ENCODE measurements at places on chromosomes 11 and 22.

DNA sequence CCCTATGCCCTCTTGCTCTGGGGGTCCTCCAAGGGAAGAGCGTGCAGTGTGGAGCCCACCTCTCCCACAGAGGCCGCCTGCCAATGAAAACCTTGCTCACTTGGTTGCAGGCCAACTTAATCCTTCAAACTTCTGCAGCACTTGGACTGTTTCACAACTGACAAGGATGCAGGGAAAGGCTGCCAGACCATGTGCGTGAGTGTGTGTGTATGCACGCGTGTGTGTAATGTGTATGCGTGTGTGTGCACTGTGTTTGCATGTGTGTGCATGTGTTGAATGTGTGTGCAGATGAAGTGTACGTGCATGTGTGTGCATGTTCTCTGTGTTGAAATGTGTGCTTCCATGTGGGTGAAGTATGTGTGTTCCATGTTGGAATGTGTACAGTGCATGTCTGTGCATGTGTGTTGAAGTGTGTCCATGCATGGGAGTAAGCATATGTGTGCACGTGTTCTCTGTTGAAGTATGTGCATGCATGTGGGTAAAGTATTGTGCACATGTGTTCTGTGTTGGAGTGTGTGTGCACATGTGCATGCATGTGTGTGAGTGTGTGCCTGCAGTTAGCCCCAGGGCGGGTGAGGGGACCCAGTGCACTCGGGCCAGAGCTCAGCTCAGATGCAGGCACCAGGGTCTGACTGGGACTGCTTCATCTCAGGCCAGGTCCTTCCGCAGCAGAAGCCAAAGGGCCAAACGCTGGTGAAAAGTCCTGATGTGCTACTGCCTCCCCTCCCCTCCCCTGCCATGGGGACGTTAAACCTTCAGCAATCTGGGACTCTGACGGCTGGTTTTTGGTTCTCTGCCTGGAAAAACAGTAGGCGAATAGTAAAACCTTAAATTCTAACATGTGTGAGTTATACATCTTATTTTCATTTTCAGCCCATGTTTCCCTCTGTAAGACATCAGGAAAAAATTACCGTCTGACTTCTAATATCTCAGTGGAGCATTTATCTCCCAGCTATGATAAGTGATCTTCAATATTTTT is 72.0 kb downstream of the FLI1 start:
- DNase-seq, result no peak

GRCh38 chr22:36324414-36324813 is 63.4 kb downstream of the MYH9 start:
- DNase-seq, result no peak

GRCh38 chr11:19952911-19953310 is 207.4 kb downstream of the DBX1 start:
- DNase-seq, result no peak

DNA sequence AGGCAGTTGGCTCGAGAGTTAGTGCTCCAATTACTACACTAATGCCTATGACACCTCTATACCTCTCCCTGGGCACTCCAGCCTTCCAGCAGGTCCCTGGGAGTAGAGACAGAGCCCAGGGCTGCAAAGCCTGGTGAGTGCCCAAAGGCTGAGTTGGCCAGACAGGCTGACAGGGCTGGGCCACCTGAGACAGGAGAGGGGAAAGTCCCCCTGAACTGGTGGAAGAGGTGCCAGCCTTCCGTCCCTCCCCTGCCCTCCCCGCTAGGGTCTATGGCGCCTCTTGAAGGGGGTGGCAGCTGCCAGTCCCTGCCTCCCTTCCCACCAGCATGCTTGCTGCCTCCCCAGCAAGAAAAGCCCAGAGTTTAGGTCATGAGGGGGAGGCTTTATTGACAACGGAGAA is 3.0 kb downstream of the KCNJ11 start:
- no peak for DNase-seq

GRCh38 chr11:101866619-101867491 is 48.0 kb upstream of the CEP126 start:
- no peak for DNase-seq

DNA sequence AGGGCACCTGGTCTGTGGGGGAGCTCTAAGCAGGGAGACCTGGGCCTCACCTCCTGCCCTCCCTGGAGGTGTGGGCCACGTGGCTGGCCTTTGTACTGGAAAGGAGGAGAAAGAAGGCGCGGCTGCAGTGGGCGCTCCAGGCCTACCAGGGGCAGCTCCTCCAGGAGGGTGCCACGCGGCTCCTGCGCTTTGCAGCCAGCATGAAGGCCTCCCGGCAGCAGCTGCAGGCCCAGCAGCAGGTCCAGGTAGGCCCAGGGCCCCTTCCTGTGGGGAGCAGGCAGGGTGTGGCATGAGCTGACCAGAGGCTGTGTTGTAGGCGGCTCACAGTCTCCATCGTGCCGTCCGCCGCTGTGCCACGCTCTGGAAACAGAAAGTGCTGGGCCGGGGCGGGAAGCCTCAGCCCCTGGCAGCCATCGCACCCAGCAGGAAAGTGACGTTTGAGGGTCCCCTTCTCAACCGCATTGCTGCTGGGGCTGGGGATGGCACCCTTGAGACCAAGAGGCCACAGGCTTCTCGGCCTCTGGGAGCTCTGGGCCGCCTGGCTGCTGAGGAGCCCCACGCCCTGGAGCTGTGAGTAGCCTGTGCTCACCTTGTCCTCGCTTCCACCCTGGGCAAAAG is 48.6 kb downstream of the PISD start:
- DNase-seq, result no peak

- no peak for DNase-seq
These were observed 331.8 kb downstream of the FAT3 start for GRCh38 chr11:92556431-92556830.

DNA sequence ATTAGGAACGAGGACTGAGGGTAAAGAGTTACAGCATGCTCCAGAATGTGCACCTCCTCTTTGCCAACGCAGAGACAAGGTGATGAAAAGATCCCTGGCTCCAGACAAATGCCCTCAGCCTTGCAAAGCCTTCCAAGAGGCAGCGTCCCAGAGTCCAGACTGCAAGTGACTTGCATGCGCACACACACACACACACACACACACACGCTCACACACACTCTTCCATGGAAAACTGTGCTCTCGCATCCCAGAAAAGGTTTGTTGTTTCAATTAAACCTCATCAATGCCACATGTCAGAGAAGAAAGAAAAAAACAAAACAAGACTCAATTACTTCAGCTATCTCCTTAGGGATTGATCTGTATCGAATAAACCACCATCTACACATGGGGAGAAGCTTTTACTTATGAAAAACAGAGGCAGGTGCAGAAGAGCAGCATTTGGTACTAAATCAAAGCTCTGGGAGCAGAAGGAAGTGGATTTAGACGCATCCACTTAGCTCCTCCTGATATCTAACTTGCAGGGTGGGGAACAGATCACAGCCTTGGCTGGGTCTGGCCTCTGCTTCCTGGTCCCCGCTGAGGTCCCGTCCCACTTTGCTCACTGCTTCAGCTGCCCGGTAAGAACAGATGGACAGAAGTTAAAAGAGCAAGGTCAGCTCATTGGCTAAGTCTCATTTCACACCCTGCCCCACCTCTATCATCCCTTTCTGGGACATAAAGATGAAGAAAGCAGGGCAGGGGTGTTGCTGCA is 249.8 kb upstream of the BLID start:
- peak; percentile 70 for DNase-seq

DNA sequence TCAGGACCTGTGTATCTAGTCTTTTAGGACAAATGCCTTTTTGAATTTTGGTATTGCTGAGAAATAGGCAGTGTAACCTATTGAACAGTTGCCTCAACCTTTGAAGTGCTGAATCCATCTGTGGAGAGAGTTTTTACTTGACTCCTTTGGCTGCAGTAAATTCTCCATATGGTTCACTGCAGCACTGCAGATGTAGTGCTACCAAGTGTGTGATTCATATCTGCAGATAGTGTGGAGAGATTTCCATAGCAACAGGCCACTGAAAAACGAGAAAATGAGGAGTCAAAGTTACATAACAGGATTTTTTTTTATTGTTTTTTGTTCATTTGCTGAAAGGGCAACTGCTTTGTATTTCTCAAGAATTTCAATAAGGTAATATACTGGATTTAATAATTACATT is 356.1 kb downstream of the RAB38 start:
- DNase-seq, result peak; percentile 15

- DNase-seq, result no peak
These were observed 1.8 kb upstream of the CHADL start for GRCh38 chr22:41242396-41243117.

DNA sequence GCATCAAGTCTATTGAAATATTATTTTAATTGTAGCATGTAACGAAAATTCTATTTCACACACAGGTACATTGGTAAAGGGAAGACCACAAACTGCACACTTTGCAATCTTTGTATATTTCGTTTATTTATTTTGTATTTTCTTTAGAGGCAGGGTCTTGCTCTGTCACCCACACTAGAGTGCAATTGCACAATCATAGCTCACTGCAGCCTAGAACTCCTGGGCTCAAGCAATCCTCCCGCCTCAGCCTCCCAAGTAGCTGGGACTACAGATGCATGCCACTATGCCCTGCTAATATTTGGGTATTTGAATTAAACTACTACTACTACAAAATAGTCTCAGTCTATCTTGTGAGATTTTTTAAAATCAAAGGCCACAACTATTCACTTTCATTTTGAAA is 42.7 kb downstream of the GAB2 start:
- DNase-seq, result no peak

DNA sequence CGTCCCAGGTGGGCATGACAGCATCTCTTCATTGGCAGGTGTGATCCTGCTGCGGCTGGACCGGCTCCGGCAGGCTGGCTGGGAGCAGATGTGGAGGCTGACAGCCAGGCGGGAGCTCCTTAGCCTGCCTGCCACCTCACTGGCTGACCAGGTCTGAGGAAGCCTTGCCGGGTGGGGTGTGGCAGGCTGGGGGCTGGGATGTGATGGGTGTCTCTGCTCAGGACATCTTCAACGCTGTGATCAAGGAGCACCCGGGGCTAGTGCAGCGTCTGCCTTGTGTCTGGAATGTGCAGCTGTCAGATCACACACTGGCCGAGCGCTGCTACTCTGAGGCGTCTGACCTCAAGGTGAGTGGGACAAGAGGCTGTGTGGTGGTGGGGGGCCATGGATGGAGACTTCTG is 3.5 kb downstream of the LARGE2 start:
- DNase-seq, result peak; percentile 73

GRCh38 chr11:2287091-2287490 is 14.6 kb downstream of the C11orf21 start:
- no peak for DNase-seq

- DNase-seq, result peak; percentile 16
These were observed 88.9 kb downstream of the KCNQ1 start for GRCh38 chr11:2533587-2534133.

DNA sequence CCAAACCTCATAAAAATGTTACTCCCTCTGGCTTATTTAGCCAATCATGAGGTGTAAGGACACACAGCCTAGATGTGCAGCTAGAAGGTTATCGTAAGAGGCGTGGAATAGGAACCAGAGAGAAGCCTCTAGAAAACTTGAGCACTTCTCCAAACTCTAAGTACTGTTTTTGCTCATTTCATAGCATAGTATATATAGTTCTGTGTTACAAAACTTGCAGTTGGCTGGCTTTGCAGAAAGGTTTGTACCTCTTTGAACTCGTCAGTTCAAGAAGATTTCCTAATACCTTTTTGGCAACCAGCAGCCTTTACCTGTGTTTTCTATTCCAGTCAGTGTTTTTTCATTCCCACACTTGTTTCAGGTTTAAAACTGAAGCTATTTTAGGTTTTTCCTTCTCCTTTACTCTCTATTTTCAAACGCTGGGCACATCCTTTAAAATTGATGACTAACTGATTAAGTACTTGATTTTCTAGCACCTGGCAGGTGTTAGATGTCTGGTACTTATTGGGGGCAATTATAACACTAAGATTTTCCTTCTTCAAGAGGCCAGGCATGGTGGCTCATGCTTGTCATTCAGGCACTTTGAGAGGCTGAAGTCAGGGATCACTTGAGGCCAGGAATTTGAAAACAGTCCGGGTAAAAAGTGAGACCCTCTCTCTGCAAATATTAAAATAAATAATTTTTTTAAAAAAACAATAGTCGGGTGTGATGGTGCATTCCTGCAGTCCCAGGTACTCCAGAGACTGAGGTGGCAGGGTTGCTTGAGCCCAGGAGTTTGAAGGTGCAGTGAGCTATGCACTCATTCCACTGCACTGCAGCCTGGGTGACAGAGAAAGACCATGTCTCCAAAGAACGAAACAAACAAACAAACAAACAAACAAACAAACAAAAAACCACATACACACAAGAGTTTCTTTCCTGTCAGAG is 125.2 kb downstream of the LRRC4C start:
- DNase-seq, result no peak

DNA sequence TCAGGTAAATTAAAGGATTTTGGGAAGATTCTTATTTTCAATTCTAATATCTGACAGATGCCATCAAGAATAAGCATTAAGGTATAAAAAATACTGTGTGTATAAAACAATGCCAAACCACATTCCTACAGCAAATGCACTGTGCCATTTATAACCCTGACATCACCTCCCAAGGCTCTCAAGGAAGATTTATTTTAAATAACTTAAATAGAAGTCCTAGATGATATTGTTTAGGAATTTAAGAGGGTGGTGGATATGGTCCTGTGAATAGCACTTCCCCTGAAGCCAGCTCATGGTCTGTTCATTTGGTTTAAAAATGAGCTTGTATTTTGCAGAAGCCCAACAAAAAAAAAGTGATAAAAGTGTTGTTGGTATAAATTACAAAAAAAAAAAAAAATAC is 32.1 kb downstream of the PPIL2 start:
- no peak for DNase-seq

DNA sequence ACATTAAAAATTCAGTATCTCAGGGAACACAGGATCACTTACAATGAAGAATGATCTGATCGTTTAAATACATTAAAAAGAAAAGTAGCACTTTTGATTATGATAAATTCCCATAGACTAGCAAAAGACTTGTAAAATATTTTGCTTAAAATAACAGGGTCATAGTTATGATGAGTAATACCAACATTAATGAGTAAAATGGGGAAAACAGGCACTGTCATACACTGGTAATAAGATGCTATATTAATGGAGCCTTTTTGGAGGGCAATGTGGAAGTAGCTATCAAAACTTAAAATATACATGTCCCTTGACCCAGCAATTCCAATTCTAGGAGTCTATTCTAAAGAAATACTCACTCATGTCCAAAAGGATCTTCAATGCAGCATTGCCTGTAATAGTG is 61.8 kb upstream of the CLNS1A start:
- DNase-seq, result no peak

GRCh38 chr22:38694940-38695339 is 5.8 kb downstream of the JOSD1 start:
- no peak for DNase-seq
